ENCODE measurements at places on chromosomes 7 and 10. TPM values are rescaled to one million over a fixed set of nuclear protein-coding genes. Genes with fewer than 3 reads are reported as not detected.

GRCh38 chr10:84308481-84309304 lies 19.7 kb upstream of the CCSER2 start:
- H3K27me3 ChIP-seq = peaks cover 13% of the 10 kb centered on the region
- peak overlapping the region; percentile 72 for H3K4me3 ChIP-seq
- no peak for DNase-seq
- H3K36me3 ChIP-seq = peaks cover 12% of the 10 kb centered on the region
- peak overlapping the region; percentile 69 for H3K27ac ChIP-seq
- H3K4me1 ChIP-seq = peaks cover 40% of the 10 kb centered on the region

GRCh38 chr7:96887426-96887825 lies 117.9 kb upstream of the DLX6 start:
- H3K27ac ChIP-seq = no peak overlapping the region
- DNase-seq = no peak
- no peak overlapping the region for H3K4me3 ChIP-seq
- no peaks in the 10 kb centered on the region for H3K36me3 ChIP-seq
- H3K4me1 ChIP-seq = no peaks in the 10 kb centered on the region

DNA sequence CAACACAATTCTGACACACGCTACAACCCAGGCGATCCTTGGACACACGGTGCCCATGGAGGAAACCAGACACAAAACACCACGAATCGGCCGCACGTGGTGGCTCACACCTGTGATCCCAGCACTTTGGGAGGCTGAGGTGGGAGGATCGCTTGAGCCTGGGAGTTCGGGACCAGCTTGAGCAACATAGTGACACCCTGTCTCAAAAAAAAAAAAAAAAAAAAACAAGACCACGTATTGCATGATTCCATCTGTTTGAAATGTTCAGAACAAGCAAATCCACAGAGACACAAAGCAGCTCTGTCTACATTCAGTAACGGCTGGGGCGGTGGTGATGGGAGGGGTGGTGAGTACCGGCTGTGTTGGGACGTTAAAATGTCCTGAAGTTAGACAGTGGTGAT lies 25.2 kb downstream of the ADAP1 start:
- H3K36me3 ChIP-seq = peaks cover 3% of the 10 kb centered on the region
- no peak overlapping the region for H3K4me3 ChIP-seq
- peak overlapping the region; percentile 30 for H3K27ac ChIP-seq
- no peaks in the 10 kb centered on the region for H3K27me3 ChIP-seq
- no peak for DNase-seq
- peaks cover 15% of the 10 kb centered on the region for H3K4me1 ChIP-seq

DNA sequence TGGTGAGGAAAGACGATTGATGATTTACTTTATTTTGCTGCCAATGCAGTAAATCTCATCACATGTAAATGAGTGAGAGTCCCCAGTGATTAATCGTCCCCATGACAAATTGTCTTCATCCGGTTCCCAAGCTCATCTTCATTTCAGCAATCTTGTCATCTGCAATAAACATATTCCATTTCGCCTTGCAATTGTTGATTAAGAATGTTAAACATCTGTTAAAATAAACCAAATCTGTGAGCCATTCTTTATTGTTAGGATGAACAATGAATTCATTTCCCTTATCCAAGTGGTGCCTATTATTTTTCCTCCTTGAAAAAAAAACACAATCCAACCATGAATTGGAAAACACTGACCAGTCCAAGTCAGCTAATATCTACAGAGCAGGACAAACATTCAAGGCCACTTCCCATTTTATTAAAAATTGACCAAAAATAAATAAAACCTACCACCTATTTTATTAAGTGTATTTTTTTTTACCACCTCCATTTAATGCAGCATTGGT lies 36.5 kb downstream of the NPS start:
- no peaks in the 10 kb centered on the region for H3K36me3 ChIP-seq
- DNase-seq = no peak
- H3K27ac ChIP-seq = no peak overlapping the region
- no peaks in the 10 kb centered on the region for H3K4me1 ChIP-seq
- no peak overlapping the region for H3K4me3 ChIP-seq

DNA sequence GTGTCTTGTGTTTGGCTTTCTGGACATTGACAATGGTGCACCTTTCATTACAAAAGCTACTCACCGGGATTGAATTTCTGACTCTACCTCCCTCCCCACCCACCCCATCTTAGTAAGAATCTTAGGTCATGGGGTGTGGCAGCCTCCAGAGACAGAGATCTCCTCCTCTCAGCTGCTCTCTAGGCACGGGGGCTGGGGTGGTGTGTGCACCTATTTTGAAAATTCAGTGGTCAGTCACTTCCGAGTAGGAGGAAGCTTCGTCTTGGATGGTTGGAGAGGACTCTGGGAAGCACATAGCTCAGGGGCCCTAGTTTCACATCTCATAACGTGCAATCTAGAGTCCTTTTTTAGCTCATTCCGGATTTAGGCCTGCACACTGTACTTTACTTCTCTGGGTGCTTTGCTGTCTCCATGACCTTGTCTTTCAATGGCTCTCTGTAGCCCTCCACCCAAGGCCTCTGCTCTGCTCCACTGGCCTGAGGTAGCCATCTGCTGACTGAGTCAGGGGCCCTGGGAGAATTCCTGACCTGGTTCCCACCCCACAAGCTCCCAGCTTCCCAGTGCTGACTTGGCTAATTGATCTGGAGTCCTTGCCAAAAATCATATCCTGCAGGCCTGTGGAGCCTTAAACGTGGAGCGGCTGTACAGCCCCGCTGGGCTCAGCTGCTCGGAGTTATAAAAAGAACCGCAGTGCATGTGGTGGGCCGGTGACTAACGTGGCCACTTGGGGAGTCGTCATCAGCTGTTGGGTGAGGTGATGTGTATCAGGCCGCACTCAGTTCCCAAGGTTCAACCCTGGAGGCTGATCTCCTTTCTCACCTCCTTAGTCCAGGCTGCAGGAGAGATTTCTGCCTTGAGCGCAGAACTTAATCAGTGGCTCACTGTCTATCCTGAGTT lies 19.3 kb upstream of the ADAMTS14 start:
- H3K4me1 ChIP-seq = peaks cover 8% of the 10 kb centered on the region
- DNase-seq = no peak
- H3K4me3 ChIP-seq = no peak overlapping the region
- no peak overlapping the region for H3K27ac ChIP-seq
- peaks cover 4% of the 10 kb centered on the region for H3K36me3 ChIP-seq
- peaks cover 4% of the 10 kb centered on the region for H3K27me3 ChIP-seq

DNA sequence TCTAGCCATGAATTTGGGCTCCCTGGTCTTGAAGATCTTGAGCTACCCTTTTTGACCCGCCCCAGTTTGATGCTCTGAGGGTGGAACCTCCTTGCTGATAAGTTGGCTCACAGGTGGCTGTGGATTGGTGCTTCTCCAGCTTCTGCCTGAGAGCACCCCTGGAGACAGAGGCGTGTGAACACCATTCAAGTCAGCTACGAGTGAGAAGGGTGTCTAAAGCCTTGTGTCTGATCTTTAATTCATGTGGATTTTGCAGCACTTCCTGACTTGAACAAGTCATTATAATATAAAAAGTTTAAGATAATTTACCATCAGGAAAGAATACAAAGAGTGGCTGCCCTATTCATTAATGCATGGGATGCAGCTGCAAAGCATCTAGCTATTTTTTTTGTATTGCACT lies 37.7 kb upstream of the GOLGA7B start:
- no peak overlapping the region for H3K4me3 ChIP-seq
- no peaks in the 10 kb centered on the region for H3K36me3 ChIP-seq
- no peak for DNase-seq
- no peaks in the 10 kb centered on the region for H3K4me1 ChIP-seq

GRCh38 chr7:1511444-1512422 lies 7.5 kb upstream of the INTS1 start:
- no peak overlapping the region for H3K27ac ChIP-seq
- H3K4me1 ChIP-seq = peaks cover 23% of the 10 kb centered on the region
- no peaks in the 10 kb centered on the region for H3K27me3 ChIP-seq
- no peaks in the 10 kb centered on the region for H3K36me3 ChIP-seq
- no peak overlapping the region for H3K4me3 ChIP-seq

DNA sequence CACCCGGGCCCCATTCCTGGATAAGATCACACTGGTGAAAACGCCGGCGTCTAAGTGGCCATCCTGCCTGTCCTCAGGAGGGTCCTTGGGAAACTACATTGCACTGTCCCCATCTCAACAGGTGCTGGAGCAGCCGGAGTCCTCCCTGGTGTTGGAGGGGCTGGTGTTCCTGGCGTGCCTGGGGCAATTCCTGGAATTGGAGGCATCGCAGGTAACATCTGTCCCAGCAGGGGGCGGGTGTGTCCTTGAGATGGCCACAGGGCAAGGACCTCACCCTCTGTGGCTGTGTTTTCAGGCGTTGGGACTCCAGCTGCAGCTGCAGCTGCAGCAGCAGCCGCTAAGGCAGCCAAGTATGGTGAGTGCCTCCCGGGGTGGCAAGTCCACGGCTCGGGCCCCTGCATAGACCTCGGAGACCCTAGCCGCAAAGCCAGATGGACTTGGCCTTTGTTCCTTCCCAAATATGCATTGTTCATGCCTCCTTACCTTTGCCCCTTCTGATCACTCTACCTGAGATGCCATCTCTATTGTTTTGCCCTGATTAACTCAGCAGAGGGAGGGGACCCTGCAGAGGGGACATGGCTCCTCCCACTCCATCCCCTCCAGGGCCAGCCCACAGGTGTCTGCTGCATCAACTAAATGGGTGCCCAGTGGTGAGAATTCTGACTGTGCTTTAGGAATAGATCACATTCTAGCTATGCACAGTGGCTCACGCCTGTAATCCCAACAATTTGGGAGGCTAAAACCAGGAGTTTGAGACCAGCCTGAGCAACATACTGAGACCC lies 23.8 kb downstream of the ELN start:
- H3K4me3 ChIP-seq = no peak overlapping the region
- H3K4me1 ChIP-seq = no peaks in the 10 kb centered on the region
- H3K27me3 ChIP-seq = peaks cover 5% of the 10 kb centered on the region
- H3K27ac ChIP-seq = no peak overlapping the region

DNA sequence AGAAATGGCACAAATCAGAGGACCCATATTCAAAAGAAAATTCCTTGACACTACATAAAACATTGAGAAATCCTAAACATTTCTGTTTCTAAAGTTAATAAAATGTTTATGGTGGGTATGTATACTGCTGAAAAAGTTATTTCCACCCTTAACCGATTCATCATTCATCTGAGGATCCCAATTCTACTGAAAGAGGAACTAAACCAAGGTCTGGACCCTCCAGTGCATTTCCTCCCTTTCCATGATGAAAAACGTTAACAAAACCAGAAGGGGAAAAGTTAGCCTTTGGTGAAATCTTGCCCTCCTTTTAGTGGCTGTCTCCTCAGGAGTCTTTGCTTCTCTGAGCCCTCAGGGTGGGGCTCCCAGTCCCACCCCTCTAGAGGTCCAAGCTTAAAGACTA lies 144.5 kb upstream of the ASAH2 start:
- no peak overlapping the region for H3K27ac ChIP-seq
- DNase-seq = no peak
- H3K4me1 ChIP-seq = peaks cover 6% of the 10 kb centered on the region
- H3K27me3 ChIP-seq = no peaks in the 10 kb centered on the region
- no peak overlapping the region for H3K4me3 ChIP-seq

DNA sequence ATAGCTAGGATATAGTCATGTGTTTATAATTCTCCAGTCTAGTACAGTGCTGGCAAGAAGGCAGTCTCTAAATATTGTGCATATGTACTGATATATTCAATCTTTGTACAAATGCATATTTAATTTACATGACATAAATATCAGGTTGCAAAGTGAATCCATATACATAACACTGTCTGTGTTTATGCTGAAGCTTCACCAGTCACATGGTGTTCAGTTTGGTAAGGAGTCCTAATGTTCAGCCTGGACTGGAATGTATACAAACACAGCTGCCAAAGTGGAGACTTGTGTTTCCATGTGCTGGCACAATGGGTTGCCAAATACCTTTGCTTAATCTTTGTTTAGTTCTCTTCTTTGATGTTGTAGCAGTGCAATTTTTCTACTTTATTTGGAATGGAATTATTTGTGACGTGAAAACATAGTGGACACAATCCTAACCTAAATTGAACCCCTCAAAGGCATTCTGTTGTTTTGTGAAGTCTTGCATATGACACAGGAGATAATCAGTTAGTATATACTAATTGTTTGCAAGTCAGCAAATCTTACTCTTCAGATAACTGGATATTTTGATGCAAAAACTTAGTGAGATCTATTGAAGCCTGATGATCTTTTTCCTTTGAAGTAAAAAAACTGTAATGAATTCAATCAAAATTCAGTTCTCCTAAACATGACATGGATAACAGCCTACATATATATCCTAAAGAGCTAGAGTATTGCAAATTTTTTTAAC lies 17.3 kb upstream of the ARL4A start:
- H3K4me3 ChIP-seq = no peak overlapping the region
- no peaks in the 10 kb centered on the region for H3K27me3 ChIP-seq

- DNase-seq = no peak
- H3K27ac ChIP-seq = no peak overlapping the region
- peaks cover 2% of the 10 kb centered on the region for H3K27me3 ChIP-seq
- no peaks in the 10 kb centered on the region for H3K36me3 ChIP-seq
Measured at GRCh38 chr10:21311426-21311825, 214.1 kb downstream of the SKIDA1 start.

DNA sequence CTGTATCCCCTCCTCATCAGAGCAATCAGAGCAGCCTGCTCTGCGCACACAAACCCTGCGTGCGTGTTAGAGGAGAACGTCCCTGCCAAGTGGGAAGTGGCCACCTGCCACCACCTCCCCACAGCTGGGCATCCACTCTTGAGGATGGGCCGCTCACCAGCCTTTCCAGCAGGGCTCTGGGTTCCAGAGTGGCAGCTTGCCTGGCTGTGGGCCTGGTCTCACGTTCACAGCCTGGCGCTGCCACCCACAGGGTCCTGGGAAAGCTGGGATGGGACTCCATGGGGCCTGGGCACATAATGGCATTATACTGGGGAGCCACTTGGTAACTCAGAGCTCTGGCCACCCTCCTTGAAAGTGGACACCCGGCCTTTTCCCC lies 151.1 kb upstream of the PPP2R2D start:
- no peaks in the 10 kb centered on the region for H3K4me1 ChIP-seq
- no peak for DNase-seq
- no peaks in the 10 kb centered on the region for H3K36me3 ChIP-seq
- H3K27me3 ChIP-seq = peaks cover 5% of the 10 kb centered on the region
- no peak overlapping the region for H3K4me3 ChIP-seq
- no peak overlapping the region for H3K27ac ChIP-seq

- no peak overlapping the region for H3K4me3 ChIP-seq
- H3K27ac ChIP-seq = no peak overlapping the region
- H3K36me3 ChIP-seq = peaks cover 6% of the 10 kb centered on the region
Measured at GRCh38 chr7:34973400-34973760, 63.9 kb downstream of the DPY19L1 start.

The ZNF727 gene
- total RNA-seq = 0.22 TPM

The PSD gene
- total RNA-seq = 4.3 TPM

The CYP26C1 gene
- not detected for total RNA-seq

The PAPSS2 gene
- total RNA-seq = 1.1 TPM

The LRRD1 gene
- total RNA-seq = not detected
